ENCODE measurements at places on chromosomes 4 and X.

GRCh38 chrX:13990126-13990800, 39.4 kb downstream of the GEMIN8 start:
- no peak for DNase-seq

GRCh38 chrX:20421697-20422096, 155.0 kb upstream of the RPS6KA3 start:
- no peak for DNase-seq

- no peak for DNase-seq
Observed at GRCh38 chrX:24603191-24603590, 44.0 kb downstream of the PCYT1B start.

- no peak for DNase-seq
Observed at GRCh38 chrX:15448010-15448639, 45.0 kb downstream of the PIR start.

- peak; percentile 16 for DNase-seq
Observed at GRCh38 chr4:119337010-119337409, 15.1 kb upstream of the FABP2 start.

GRCh38 chrX:41250867-41251266, 83.1 kb upstream of the DDX3X start:
- no peak for DNase-seq

DNA sequence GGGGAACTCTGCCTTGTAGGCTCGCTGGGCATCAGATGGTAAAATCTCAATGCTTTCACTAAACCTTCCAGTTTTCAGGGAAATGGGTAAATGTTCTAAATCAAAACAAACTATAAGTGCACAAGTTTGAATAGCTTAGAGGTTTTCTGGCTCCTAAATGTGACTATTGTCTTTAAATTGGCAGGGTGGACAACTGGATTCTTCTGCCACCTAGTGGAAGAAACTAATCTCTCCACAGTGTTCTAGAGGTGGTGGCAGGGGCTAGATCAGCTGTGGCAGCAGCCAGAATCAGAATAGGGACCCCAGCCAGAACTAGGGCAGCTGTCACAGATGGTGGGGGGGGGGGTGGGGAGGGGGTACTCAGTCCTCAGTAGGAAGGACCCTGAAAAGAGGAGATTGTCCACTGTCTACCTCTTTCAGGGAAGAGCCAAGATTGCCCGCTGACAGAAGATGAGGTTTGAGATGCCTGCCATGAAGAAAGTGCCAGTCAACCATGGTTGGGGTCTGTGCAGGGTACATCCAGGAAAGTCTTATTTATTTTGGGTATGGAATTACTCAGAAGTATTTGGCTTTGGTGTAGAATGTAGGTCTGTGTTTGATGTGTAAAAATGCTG, 201.4 kb downstream of the CCNG2 start:
- DNase-seq, result no peak

DNA sequence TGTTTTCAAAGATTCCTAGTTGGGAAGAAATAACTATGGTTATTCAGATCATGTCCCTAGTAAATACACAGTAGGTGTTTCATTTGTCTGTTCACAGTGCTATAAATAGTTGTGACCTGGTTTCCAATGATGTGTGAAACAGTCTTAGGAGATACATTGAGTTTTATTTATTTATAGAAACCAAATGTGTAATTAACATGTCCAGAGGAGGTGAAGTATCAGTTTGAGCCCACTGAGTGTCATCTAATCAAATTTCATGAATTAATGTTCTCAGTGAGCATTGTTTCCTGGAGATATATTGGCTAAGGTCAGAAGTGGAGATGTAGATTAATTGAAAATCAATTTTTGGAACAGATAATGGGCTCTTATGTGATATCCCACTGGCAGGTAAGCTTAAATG, 996.3 kb downstream of the FSTL5 start:
- DNase-seq, result no peak

GRCh38 chrX:40240844-40241243, 143.1 kb upstream of the BCOR start:
- DNase-seq, result no peak

GRCh38 chr4:180828455-180829018, 1414.7 kb upstream of the TENM3 start:
- DNase-seq, result peak; percentile 63

- DNase-seq, result no peak
Observed at GRCh38 chr4:139744232-139744631, 78.6 kb downstream of the MGST2 start.

DNA sequence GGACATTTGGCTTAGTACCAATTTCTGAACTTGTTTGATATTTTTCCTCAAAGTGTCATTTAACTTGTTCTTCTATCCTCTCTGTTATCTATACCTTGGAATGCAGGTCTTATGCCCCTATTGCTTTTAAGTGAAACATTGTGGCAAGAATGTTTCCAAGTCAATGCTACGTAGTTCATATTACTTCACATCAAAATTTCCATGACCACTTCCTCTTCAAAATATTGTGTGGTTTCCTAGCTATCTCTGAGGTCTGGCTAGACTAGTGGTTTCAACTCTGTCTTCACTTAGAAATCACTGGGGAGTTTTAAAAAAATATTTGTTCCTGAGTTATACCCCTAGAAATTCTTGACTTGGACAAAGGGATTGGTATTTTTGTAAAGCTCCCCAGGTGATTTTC, 20.2 kb upstream of the RASGEF1B start:
- no peak for DNase-seq

DNA sequence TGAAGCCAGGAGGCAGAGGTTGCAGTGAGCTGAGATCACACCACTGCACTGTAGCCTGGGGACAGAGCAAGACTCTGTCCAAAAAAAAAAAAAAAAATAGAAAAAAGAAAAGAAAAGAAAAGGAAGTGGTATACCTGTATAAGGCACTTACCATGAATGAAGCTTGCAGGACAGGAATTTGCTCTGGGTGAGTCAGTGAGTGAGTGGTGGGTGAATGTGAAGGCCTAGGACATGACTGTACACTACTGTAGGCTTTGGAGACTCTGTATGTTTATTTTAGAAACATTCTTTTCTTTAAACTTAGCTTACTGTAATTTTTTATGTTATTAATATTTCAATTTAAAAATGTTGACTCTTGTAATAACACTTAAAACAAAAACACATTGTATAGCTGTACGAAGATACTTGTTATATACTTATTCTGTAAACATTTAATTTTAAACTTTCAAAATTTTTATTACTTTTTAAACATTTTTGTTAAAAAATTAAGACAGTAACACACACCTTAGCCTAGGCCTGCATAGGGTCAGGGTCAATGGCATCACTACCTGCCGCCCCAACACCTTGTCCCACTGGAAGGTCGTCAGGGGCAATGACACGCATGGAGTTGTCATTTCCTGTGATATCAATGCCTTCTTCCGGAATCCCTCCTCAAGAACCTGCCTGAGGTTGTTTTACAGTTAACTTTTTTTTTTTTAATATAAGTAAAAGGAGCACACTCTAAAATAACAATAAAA, 78.7 kb downstream of the CLNK start:
- no peak for DNase-seq

DNA sequence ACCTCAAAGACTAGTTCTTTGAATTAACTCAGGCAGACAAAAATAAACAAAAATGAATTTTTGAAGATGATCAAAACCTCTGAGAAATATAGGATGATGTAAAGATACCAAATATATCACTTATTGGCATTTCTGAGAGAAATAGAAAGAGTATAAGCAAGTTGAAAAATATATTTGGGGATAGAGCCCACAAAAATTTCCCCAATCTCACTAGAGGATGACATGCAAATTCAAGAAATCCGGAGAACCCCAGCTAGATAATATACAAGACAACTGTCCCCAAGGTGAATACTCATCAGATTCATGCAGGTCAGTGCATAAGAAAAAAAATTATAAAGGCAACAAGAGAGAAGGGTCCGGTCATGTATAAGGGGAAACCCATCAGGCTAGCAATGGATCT, 129.1 kb downstream of the CXXC4 start:
- no peak for DNase-seq

GRCh38 chrX:39497702-39498265, 600.0 kb downstream of the BCOR start:
- no peak for DNase-seq

- DNase-seq, result no peak
Observed at GRCh38 chr4:153318696-153319320, 25.7 kb upstream of the MND1 start.

- no peak for DNase-seq
Observed at GRCh38 chr4:168995537-168996295, 14.3 kb downstream of the CBR4 start.

GRCh38 chr4:123102897-123103471, 180.6 kb upstream of the NUDT6 start:
- DNase-seq, result peak; percentile 24

DNA sequence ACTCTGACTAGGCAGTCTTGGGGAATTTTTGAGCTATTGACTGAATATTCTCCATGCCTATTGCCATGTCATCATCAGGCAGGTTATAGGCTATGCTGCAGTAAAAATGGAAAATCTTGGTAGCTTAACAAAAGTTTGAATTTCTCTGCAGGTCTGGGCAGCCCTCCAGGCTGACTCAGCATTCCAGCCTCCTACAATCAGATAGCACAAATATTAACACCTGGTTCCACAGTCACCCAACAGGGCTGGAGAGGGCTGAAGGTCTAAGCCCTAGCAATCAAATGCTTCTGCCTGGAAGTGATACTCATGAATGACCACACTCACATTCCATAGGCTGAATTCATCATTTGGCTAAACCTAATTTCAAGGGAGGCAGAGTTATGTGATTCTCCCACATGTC, 9.6 kb upstream of the PPP3CA start:
- peak; percentile 84 for DNase-seq

GRCh38 chr4:78864405-78865024, 74.7 kb downstream of the PAQR3 start:
- DNase-seq, result peak; percentile 62

- no peak for DNase-seq
Observed at GRCh38 chr4:170227928-170228327, 138.2 kb upstream of the AADAT start.

GRCh38 chr4:99723612-99724011, 66.0 kb upstream of the C4orf54 start:
- no peak for DNase-seq

DNA sequence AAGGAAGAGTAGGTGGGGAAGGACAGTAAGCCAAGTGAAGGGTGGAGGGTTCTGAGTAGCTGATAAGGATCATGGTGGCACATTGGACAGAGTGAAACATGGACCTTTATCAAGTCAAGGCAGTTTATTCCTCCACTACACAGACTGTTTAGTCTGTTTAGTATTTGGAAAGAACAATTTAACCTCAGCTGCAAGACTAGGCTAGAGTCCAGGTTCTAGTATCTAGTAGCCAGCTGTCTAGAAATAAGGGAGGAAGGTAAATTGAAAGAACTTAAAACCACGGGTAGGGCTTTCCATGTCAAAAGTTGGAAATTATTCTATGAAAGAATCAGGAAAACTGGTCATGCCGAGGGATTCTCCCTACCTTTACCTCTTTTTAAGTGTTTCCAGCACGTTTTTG, 140.1 kb upstream of the MED14 start:
- no peak for DNase-seq

GRCh38 chr4:123113155-123113554, 190.8 kb upstream of the NUDT6 start:
- no peak for DNase-seq

GRCh38 chr4:158250321-158250720, 40.0 kb downstream of the TMEM144 start:
- no peak for DNase-seq

GRCh38 chr4:184782731-184783373, 42.9 kb downstream of the ACSL1 start:
- no peak for DNase-seq

DNA sequence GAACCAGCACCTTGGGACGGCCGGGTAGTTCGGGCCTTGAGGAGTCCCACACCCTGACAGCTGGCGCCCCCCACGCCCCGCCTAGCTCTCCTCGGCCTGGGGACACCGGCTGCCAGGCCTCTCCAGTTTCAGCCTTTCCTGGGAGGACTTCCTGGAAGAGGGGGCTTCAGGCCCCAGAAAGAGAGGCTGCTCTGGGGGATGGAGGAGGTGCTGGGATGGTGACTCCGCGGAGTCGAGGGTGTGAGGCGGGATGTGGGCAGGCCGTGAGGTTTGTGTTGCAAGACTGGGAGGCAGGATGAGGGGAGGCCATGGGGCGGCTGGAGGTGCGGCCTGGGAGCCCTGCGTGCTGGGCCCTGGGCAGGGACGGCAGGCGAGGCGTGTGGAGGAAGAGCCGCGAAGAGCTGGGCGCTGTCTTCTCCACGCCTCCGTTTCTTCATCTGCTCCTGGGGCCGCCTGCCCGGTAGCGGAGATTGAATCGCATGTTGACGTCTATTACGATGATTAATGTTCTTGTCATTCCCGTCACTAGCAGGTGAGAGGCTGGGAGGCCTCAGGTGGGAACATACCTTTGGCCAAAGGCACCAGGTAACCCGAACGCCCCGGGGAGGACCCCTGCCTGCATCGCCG, 918 bp upstream of the FGFRL1 start:
- DNase-seq, result peak; percentile 54

- no peak for DNase-seq
Observed at GRCh38 chr4:182179105-182179504, 64.1 kb upstream of the TENM3 start.

GRCh38 chr4:110623718-110624397, 981 bp upstream of the PITX2 start:
- DNase-seq, result no peak

- DNase-seq, result no peak
Observed at GRCh38 chr4:153759407-153760316, at the start of gene RNF175. TSS of gene RNF175 (minus strand) at chr4:153760024. CDS start at chr4:153759862, 162 bp downstream.

DNA sequence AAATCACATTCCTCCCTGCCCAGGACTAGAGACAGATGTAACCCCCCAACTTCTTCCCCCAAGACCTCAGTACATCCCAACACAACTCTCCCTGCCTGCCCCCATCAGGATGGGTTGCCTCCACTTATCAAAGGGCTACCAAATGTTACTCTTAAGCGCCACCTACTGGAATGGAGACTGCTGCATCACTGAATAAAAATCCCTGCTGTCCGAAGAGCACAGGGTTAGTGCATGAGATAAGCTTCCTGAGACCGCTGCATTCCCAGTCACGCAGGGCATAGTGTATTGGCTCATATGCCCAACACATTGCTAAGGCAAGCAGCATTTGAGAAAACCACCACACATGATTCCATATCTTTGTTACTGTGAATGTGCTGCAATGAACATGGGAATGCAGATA, 544.5 kb downstream of the PPP4R3C start:
- no peak for DNase-seq

DNA sequence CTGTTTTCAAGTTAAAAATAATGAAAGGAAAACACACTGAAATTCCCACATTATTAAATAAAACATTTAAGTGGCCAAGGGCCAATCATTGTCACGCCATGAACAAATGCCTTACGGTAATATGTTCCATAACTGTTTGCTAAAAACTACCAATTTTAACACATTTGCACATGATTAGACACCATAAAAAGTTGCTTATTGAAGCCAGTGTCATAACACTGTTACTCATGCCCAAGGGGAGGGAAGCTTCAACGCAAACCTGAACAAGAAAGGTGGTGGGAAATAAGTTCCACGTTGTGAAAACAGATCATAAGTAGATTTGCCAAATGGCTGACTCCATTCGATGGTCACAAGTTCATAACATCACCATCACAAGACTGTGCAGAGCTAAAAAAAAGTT, 739.3 kb upstream of the FAM241A start:
- no peak for DNase-seq

DNA sequence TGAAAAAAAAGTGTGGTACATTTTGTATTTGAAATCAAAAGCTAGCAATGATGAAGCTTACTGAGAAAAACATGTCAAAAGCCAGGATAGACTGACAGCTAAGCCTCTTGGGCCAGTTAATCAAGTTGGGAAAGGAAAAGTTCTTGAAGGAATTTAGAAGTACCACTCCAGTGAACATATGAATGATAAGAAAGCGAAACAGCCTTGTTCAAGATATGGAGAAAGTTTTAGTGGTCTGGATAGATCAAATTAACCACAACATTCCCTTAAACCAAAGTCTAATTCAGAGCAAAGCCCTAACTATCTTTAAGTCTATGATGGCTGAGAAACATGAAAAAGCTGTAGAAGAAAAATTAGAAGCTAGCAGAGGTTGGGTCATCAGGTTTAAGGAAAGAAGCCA, 268.3 kb downstream of the PDHA2 start:
- no peak for DNase-seq
